Inflammatory macrophage treated with lipopolysaccharide for 4 hours (primary cell): ENCODE measurements at places on chromosomes 1 and 21.

- DNase-seq = no peak
Measured at GRCh38 chr1:87897481-87897880, 568.8 kb downstream of the LMO4 start.

DNA sequence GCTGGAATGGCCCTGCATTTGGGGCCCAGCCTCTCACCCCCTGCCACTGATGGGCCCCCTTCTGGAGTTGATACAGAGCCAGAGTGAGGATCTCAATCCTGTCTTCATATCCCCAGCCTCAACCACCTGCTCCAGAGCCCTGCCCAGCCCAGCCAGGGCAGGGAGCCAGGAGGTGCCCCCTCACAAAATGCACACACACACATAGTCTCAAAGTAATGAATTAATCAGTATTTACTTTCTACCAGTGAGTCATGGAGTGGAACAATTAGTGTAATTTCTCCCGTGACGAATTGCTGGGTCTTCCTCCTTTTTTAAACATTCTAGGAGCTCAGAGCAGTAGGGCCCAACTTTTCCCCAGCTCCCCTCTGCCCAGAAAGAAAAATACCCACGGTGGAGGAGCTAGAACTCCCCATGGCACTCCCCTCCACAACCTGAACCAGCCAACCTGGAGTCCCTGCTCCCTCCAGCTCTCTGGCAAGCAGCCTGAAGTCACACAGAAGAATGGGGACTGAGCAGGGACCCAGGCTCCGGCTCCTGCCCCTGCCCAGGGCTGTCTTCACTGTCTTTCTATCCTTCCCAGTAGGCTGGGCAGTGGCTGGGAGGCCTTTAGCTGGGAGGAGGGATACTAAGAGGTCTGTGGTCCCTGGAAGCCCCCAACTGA lies 29.3 kb downstream of the SDC3 start:
- peak; percentile 11 for DNase-seq

GRCh38 chr1:225825078-225825477 lies 15.2 kb downstream of the EPHX1 start:
- DNase-seq = no peak

GRCh38 chr1:54254055-54254454 lies 54.1 kb downstream of the MRPL37 start:
- DNase-seq = no peak

DNA sequence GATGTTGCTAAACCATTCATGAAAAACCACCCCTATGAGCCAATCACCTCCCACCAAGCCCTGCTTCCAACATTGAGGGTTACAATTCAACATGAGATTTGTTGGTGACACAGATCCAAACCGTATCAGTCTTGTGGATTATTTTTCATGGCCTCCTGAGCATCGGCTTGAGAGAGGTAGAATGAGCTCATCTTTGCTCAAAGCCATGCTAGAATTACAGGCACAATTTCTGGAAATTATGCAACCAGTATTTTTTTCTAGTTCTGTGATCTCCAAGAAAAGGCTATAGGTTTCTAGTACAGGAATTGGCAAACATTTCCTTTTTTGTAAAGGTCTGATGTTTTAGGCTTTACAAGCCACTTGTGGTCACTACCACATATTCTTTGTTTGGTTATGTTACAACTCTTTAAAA lies 219.4 kb downstream of the DUSP10 start:
- no peak for DNase-seq

DNA sequence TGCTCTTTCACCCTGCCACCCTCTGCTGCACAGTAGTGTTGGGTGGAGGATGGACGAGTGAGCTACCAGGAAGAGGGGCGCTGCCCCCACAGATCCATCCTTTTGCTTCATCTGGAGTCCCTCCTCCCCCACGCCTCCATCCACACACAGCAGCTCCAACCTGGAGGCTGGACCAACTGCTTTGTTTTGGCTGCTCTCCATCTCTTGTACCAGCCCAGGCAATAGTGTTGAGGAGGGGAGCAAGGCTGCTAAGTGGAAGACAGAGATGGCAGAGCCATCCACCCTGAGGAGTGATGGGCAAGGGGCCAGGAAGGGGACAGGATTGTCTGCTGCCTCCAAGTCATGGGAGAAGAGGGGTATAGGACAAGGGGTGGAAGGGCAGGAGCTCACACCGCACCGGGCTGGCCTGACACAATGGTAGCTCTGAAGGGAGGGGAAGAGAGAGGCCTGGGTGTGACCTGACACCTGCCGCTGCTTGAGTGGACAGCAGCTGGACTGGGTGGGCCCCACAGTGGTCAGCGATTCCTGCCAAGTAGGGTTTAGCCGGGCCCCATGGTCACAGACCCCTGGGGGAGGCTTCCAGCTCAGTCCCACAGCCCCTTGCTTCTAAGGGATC lies 8.5 kb downstream of the CHRNB2 start:
- no peak for DNase-seq
